ENCODE measurements at places on chromosomes 6 and 20. TPM values are rescaled to one million over a fixed set of nuclear protein-coding genes. Genes with fewer than 3 reads are reported as not detected.

GRCh38 chr20:54624706-54625390 is 149.5 kb downstream of the DOK5 start:
- no peak for DNase-seq

Gene WFDC12
- not detected for total RNA-seq

- no peak for DNase-seq
These were observed 13.9 kb upstream of the CCN5 start for GRCh38 chr20:44701118-44701857.

Gene SYCP2
- 4.2 TPM for total RNA-seq

Gene POU5F1
- total RNA-seq, result 1.2 TPM

Measured in tibial nerve (tissue), 4 donors.